SK-N-SH treated with all-trans-retinoic acid at 6 μM for 48 hours (cell line): ENCODE measurements at places on chromosomes 2 and 18.
A peak's percentile ranks its signal among the peaks of the same experiment; 100 is the strongest.

DNA sequence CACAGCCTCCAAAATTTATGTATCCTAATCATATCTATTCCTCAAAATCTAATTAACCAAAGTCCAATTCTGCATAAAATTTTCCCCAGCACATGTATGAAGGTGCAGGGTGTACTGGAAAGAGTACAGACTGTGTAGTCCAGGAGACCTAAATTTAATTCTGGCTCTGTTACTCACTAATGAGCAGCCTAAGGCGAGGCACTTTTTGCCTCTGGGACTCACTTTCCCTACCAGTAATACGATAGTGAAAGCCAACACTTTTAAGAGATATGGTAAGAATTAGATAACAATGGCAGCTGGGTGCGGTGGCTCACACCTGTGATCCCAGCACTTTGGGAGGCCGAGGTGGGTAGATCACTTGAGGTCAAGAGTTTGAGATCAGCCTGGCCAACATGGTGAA is 177.7 kb downstream of the PIEZO2 start:
- no peak for ATAC-seq

DNA sequence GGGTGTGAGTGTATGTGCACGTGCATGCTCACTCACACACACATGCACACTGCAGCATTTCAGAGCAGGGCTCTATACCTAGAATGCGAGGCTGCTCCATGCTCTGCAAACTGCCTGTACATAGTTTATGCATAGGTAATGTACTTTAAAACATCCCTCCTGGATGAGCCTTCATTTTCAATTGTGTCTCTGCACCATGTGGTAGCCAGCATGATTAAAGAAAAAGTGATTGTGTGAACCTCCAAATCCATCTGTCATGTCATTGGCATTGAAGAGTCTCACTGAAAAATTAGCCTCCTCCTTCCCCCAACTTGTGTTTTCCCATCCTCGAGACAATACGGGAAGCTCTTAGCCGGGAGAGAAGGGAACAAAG is 120.9 kb upstream of the SPATS2L start:
- ATAC-seq: no peak

DNA sequence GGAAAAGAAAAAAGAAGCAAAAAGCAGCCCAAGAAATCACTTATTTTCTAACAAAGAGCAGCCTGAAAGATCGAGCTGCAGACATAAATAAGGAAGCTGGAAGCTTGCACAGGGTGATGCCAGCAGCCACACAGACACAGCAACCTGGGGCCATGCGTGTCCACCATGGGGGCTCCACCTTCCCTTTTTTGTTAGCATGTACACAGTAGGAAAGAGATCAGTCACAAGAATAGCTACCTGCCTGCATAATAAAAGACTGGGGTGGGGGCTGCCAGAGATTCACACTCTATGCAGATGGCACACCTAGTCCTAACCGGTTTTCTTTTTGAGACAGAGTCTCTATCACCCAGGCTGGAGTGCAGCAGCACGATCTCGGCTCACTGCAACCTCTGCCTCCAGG is 2.9 kb upstream of the CNOT11 start:
- ATAC-seq: no peak

- no peak for ATAC-seq
These were observed 76.5 kb downstream of the NOL10 start for GRCh38 chr2:10613263-10613662.

GRCh38 chr2:136154384-136154783 is 36.4 kb upstream of the CXCR4 start:
- ATAC-seq: no peak

DNA sequence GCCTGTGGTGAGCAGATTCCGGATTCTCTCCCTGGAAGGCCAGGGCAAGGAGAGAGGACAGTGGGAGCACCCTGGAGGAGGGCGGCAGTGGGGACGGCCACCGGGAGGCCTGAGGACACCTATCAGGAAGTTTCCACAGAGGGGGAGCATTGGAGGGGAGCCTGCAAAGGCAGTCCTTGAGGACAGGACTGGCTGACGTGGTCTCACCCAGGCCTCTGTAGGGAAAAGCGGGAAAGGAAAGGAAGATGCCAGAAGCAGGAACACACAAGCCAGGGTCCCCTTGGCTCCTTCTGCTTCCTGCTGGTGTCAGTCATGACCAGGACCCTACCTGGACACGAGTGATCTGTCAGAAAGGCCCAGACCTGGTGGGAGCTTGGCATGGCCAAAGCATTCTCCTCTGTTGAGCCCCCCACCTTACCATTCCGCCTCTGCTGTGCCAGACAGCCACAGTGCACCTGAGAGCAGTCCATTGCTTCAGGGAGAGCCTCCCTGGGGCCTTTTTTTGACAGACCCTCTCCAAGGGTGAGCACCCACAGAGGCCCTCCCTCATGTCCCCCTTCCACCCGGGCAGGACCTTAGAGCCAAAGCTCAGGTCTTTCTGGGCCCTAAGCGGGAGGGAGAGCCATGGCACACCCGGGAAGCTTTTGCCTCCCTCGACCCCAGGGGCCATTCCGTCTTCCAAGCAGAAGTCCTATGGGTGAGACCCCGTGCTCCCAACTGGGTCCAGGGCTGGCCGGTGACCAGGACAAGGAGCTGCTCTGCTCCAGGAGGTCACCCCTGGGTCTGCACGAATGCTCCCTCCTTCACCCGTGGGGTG is 333.1 kb downstream of the DYSF start:
- ATAC-seq: no peak

DNA sequence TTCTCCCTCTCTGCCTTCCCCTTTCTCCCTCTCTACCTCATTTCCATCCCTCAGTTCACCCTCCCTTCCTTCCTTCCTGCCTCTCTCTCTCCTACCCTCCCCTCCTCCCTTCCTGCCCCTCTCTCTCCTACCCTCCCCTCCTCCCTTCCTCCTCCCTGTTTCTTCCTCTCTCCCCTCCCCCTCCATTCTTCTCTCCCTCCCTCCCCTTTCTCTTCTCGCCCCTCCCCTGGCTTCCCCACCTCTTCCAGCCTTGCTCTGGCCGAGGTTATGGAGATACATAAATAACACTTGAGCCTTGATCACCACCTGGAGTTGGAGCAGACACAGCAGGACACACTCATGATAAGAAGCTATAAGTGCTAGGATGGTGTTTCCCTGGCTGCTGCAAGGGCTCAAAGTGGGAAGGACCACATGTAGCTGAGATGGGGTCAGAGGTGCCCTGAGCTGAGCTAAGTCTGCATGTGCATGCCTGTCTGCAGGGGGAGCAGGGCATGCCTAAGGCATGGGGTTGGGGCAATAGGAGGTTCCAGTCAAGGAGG is 326.1 kb upstream of the HS6ST1 start:
- ATAC-seq: no peak

GRCh38 chr2:223930103-223930976 is 14.8 kb downstream of the WDFY1 start:
- no peak; the same call in 2 of the 3 replicates for ATAC-seq

- ATAC-seq: no peak
These were observed 55.3 kb upstream of the NABP1 start for GRCh38 chr2:191622374-191623320.

GRCh38 chr2:1381644-1382043 is 31.6 kb upstream of the TPO start:
- ATAC-seq: no peak

DNA sequence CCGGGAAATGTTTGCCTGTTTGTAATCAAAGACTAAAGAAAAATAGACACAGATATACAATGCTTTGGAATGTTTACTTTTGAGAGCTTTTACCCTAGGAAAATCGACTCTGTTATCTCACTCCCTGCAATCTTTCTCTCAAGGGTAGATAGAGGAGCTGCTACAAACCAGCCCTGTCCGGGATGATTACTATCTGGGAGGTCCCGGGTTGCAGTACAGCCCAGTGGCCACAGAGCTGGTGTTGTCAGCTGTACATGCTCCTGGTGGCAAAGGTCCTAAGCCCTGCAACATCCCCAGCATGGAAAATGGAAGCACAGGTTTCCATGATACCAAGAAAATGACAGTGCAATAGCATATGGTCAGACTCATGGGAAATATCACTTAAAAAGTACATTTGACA is 570.5 kb upstream of the SOX11 start:
- ATAC-seq: no peak; the same call in 2 of the 3 replicates

- ATAC-seq: no peak
These were observed 440.7 kb upstream of the MMADHC start for GRCh38 chr2:150028322-150028721.

DNA sequence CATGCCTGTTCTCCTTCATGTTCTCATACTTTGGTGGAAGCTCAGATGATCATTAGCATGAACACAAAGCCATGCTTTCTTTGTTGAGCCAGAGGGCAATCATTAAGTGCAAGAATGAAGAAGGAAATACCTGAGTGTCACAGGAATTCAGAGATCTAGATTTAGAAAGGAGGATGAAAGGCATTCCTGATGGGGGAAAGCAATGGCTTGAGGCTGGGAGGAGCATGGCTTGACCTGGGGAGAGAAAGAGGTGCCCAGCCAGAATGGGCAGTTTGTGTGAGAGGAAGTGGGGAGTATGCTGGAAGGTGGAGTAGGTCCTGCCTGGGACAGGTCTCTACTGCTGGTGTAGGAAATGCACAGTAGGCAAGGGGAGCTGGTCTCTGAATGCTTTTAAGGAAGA is 35.1 kb downstream of the SLC4A3 start:
- ATAC-seq: no peak

DNA sequence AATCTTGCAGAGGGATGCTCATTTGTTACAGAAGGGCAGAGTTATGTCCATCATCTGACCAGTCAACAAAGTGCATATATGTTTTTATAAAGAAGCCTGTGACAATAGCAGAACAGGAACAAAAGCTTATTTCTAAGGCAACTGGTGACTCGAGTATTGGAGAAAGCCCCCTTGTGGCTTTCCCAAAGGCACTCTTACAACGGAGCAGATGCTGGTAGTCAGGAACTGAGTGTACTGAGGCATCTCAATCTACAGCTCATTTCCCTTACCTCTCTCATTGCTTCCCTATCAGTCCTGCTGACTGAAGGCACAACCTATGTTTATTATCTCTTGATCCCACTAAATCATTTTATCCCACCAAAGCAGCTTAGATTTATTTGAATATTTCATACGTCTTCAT is 557.1 kb upstream of the CHAC2 start:
- peak; percentile 40; the same call in 1 of the 3 replicates for ATAC-seq

DNA sequence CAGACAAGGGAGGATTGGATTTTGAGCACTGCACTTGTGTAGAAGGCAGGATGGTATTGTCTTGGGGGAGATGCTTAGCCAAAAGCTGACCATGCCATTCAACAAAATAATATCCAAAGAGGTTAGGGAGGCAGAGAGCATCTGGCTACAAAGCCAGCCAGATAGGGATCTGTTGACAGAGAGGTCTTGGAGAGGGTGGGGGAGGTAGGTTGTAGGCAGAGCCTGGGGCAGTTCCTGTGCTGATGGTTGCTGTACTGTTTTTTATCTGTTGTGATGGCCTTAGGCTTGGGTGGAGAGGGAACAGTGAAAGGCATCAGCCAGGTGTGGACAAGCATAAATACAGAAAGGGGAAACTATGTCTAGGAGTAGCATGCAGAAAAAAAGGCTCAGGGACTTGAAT is 100.9 kb downstream of the AQP4 start:
- no peak for ATAC-seq

GRCh38 chr2:210527286-210527685 is 29.1 kb upstream of the CPS1 start:
- ATAC-seq: no peak

- ATAC-seq: no peak
These were observed 97.6 kb downstream of the MRPS9 start for GRCh38 chr2:105135436-105135835.

GRCh38 chr18:8411492-8411891 is 197.7 kb upstream of the RAB12 start:
- ATAC-seq: no peak

DNA sequence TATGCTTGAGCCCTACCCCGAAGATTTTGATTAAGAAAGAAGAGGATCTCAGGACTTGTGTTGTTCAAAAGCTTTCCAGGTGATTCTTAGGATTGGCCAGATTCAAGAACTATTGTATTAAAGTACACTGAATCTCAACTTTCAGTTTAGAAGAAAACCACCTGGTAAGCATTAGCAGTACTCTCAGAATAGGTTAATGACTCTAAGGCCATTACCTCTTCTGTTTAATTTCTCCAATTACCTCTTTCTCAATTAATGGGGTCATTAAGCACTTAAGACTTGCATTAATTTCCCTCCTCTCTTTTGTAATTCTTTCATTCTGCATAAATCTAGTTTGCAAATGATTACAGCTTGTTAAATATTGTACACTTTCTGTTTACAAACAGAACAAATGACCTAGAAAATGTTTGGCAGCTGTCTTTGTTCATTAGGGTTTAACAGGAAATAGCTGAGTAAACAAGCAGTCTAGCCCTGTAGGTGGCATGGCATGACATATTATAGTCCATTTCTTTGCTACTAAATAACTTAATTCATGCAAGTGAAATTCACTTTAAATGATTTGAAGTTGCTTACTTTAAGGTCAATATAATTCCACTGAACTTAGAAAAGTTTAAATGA is 20.4 kb upstream of the TDRD15 start:
- no peak for ATAC-seq

- ATAC-seq: peak; percentile 63
These were observed 87.1 kb upstream of the MCFD2 start for GRCh38 chr2:47002480-47003381.

GRCh38 chr18:48988508-48989303 is 37.9 kb upstream of the SMAD7 start:
- ATAC-seq: no peak

GRCh38 chr2:88053934-88054781 is 1.4 kb downstream of the KRCC1 start:
- no peak for ATAC-seq

DNA sequence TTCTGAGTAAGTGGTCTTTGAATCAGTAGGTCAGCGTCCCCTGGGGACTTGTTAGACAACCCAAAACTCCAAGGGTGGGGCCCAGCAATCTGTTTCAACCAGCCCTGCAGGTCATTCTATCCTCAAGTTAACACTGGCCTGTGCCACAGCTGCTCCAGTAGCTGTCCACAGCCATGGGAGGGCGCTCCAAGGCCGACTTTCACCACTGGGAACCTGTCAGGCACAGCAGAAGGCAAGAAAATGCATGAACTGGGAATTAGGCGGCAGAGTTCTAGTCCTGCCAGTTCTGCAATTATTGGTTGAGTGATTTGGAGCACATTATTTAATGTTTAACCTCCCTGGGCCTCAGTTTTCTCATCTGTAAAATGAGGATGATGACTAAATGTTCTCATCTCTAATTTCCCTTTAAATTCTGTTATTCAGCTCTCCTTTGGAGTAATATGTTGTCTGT is 17.4 kb upstream of the MRPL33 start:
- ATAC-seq: peak; percentile 100

DNA sequence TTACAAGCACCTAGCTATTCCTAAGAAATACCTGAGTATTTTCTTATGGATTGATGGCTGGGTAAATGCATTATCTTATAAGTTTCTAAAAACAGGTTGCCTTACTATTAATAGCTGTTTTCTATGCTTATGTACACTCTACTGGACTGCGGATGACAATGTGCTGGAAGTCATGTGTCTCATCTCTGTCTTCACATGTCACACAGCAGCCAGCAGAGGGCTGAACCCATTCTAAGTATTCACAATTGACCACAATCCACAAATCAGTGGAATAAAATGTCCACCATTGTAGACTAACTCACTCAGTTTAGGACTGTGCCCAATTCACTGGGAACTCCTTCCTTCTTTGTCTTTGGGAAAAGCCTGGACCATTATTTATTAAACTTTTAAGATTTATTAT is 371.2 kb downstream of the INSIG2 start:
- no peak for ATAC-seq
